Activated T-cell treated with anti-CD3 and anti-CD28 coated beads, Interleukin-2, amount 50 U/mL, for 24 hours (primary cell): ENCODE measurements at places on chromosomes 7 and 10.

GRCh38 chr10:94299417-94299816 lies 63.3 kb downstream of the NOC3L start:
- no peak for DNase-seq

- DNase-seq: no peak
These were observed 537.6 kb downstream of the ACTR3B start for GRCh38 chr7:153297141-153297540.

DNA sequence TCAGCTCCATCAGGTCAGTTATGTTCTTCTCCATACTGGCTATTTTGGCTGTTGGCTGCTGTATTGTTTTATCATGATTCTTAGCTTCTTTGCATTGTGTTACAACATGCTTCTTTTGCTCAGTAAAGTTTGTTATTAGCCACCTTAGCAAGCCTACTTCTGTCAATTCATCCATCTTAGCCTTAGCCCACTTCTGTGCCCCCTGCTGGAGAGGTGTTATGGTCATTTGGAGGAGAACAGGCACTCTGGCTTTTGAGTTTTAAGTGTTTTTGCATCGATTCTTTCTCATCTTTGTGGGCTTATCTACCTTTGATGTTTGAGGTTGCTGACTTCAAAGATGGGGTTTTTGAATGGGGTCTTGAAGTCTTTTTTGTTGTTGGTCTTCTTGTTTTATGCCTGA lies 204.6 kb upstream of the FOXP2 start:
- DNase-seq: no peak

- DNase-seq: no peak
These were observed 7.6 kb downstream of the WNT8B start for GRCh38 chr10:100470367-100470766.

DNA sequence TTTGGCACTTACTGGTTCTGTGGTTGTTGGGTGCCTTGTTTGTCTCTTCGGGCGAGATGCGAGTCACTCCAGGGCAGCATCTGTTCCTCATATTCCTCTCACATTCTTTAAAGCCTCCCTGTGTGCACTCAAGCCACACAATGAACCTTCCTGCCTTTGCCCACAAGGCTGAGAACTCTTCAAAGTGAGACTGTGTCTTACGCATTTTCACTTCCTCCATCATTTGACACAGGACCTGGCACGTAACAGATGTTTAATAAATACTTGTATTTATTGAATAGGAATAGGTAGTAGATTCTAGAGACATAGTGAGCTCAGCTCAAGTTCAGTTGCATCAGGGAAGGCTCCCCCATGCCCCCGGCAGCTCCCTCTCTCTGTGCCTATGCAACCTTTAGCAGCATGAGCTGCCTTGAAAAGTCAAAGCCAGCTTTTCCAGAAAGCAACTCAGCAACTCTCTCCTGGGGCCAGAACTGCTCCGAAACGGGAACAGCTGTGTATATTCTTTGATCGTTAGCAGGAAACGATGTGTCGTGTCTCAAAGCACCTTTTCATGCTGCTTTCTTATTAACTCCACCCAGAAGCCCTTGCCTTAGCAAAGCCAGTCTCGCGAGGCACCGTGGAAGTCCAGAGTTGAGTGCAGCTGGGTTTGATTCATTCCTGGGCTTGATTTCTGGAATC lies 97.5 kb downstream of the PFKFB3 start:
- DNase-seq: peak; percentile 49
